Skeletal muscle tissue (tissue), 5 donors: ENCODE measurements at places on chromosomes 5 and 9. TPM values are rescaled to one million over a fixed set of nuclear protein-coding genes. Genes with fewer than 3 reads are reported as not detected.

CDC23 gene
- 41.8 TPM for total RNA-seq

IRX1 gene
- total RNA-seq, result 2.1 TPM

ATG12 gene
- total RNA-seq, result 26.1 TPM

GAS1 gene
- total RNA-seq, result 113 TPM

ADAMTS2 gene
- 29.7 TPM for total RNA-seq

ARID3C gene
- not detected for total RNA-seq

CMBL gene
- total RNA-seq, result 34.4 TPM

BTF3 gene
- 458 TPM for total RNA-seq

ADGRD2 gene
- not detected for total RNA-seq

CDH6 gene
- total RNA-seq, result 5.7 TPM
